ENCODE measurements at places on chromosomes 5 and 9.

GRCh38 chr9:75960551-75960950 is 70.1 kb downstream of the PCSK5 start:
- no peak for DNase-seq

DNA sequence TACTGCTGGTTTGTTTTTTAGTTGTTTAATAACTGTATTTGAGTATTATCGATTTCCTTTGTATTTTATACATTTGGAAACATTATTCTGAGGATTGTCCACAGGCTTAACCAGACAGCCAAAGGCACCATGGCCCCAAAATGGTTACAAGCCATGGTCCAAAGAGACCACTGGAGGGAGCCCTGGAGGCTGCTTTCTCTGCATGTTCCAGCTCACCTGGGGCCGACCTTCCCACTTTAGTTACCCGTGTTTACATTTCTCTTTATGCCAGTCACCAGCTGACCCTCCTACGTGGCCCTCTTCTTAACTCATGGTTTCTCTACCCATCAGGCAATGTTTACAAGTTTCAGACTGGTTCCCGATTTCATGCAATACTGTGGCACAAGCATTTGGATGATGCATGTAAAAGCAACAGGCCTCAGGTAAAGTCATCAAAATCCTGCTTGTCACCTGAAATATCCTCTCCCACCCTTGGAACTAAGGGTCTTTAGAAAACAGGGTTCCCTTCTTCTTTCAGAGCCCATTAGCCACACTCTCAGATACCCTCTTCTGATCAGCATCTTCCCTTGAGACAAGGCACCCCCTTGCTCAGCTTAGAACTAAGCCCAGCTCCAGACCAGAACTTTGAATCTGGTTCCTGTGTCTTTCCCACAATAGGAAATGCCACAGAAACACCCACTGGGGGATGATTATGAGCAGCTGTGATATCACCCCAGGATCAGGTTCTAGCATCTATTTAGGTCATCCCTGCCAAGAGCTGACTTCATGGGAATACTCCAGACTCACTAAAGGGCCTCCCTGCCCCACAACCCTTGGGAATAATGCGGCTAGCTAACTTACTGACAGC is 49.9 kb upstream of the GARNL3 start:
- peak; percentile 35 for DNase-seq

DNA sequence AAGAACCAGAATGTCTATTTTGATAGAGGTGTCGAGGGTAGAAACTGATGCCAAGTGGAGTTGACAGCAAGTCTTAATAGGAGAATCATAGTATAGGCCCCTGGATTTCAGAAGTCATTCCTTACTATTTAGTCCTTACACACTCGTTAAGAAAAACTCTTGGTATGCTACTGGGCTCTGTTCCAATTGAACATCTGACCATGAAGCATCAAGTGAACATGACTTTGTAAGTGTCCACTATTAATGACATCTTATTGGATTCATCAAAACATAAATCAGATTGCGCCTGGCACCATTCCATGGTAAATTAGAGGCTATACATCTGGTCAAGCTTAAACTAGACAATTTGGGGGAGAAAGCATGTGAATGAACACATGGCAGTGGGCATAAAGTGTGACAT is 1056.5 kb upstream of the EDIL3 start:
- DNase-seq = no peak

DNA sequence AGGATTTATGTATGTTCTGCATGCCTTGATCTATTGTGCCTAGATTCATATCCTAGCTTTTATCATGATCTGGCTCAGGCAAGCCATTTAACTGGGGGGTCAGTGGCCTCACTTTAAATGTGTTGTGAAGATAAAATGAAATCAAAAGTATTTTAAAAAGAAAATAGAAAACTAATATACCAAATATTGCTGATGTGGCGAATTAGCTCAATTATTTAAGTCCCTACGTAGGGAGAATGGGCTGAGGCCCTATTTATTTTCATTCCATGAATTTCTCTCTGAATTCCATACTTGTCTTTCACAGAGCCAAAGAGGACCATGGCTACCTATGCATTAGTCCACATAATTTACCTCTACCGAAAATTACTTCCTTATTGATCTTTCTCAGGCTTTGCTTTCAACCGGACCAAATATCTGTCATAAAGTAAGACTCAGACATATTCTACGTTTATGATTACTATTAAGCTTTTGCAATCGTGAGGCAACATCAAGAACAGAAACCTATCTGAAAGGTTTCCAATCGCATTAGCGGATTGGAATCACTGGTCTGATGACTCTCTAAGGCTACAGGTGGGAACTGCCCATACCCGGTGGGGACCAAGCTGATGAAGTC is 1.7 kb downstream of the MBLAC2 start:
- peak; percentile 17 for DNase-seq

GRCh38 chr5:103298607-103299188 is 40.1 kb downstream of the MACIR start:
- DNase-seq = no peak

DNA sequence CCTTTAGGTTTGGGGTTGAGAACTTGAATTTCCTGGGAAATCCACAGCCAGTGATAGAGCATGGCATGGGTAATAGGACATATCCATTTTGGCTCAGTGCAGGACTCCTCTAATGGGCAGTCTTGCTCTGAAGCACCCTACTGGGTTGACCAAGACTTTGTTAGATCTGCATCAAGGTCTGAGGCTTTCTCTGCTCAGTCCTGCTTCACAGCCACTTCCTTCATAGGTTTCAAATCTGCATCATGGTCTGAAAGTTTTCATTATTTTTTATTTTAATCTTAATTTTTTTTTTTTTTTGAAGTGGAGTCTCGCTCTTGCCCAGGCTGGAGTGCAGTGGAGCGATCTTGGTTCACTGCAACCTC is 36.5 kb downstream of the KIF2A start:
- no peak for DNase-seq

Data from inflammatory macrophage treated with lipopolysaccharide for 4 hours (primary cell).